Forelimb muscle (tissue), 1 donor: ENCODE measurements at places on chromosomes 4 and X. TPM values are rescaled to one million over a fixed set of nuclear protein-coding genes. Genes with fewer than 3 reads are reported as not detected.

Gene CA5B
- 4.5 TPM for polyA plus RNA-seq

Gene CYBB
- 17.6 TPM for polyA plus RNA-seq

Gene IL21
- polyA plus RNA-seq = not detected

Gene COL4A6
- polyA plus RNA-seq = 1.7 TPM

Gene MAGED4B
- polyA plus RNA-seq = 29.7 TPM

Gene ATOH1
- not detected for polyA plus RNA-seq

Gene RAB9B
- polyA plus RNA-seq = 35.1 TPM

Gene ARMCX1
- polyA plus RNA-seq = 93.8 TPM

Gene AWAT2
- polyA plus RNA-seq = not detected

Gene CCSER1
- polyA plus RNA-seq = 0.22 TPM

Gene GCNA
- 2.8 TPM for polyA plus RNA-seq

Gene SOX3
- polyA plus RNA-seq = 0.10 TPM

Gene MAGEA10
- not detected for polyA plus RNA-seq

Gene SLC4A4
- polyA plus RNA-seq = 10.4 TPM

Gene SSX1
- polyA plus RNA-seq = not detected

Gene AKAP14
- not detected for polyA plus RNA-seq

Gene CTAG2
- polyA plus RNA-seq = not detected

Gene ZCCHC18
- polyA plus RNA-seq = 2.5 TPM

Gene CYSLTR1
- 8.4 TPM for polyA plus RNA-seq

Gene EFHC2
- 0.08 TPM for polyA plus RNA-seq

Gene ZMAT1
- polyA plus RNA-seq = 4.2 TPM

Gene VGLL1
- polyA plus RNA-seq = not detected

Gene KCND1
- 1.2 TPM for polyA plus RNA-seq

Gene USP26
- polyA plus RNA-seq = not detected

Gene TCP11X2
- not detected for polyA plus RNA-seq

Gene RS1
- polyA plus RNA-seq = not detected

Gene THAP6
- polyA plus RNA-seq = 16.0 TPM

Gene NR3C2
- polyA plus RNA-seq = 14.1 TPM

Gene ZAR1
- polyA plus RNA-seq = not detected

Gene CSAG1
- not detected for polyA plus RNA-seq

Gene TCEAL7
- 447 TPM for polyA plus RNA-seq

Gene DCX
- polyA plus RNA-seq = 12.0 TPM

Gene CLDN22
- not detected for polyA plus RNA-seq

Gene DSPP
- 0.04 TPM for polyA plus RNA-seq

Gene ZFP92
- 0.90 TPM for polyA plus RNA-seq

Gene SUPT20HL1
- polyA plus RNA-seq = 0.10 TPM

Gene GPR119
- polyA plus RNA-seq = not detected

Gene SHROOM2
- 1.7 TPM for polyA plus RNA-seq

Gene G3BP2
- polyA plus RNA-seq = 152 TPM

Gene GASK1B
- 46.4 TPM for polyA plus RNA-seq

Gene CENPI
- 5.1 TPM for polyA plus RNA-seq

Gene GAGE12F
- not detected for polyA plus RNA-seq

Gene FGFBP2
- polyA plus RNA-seq = 0.27 TPM

Gene CITED1
- 14.7 TPM for polyA plus RNA-seq

Gene WAS
- polyA plus RNA-seq = 2.7 TPM

Gene FHIP1A
- 9.3 TPM for polyA plus RNA-seq

Gene CSAG2
- polyA plus RNA-seq = not detected
